ENCODE measurements at places on chromosomes 2 and 18. TPM values are rescaled to one million over a fixed set of nuclear protein-coding genes. Genes with fewer than 3 reads are reported as not detected.
A peak's percentile ranks its signal among the peaks of the same experiment; 100 is the strongest.

DNA sequence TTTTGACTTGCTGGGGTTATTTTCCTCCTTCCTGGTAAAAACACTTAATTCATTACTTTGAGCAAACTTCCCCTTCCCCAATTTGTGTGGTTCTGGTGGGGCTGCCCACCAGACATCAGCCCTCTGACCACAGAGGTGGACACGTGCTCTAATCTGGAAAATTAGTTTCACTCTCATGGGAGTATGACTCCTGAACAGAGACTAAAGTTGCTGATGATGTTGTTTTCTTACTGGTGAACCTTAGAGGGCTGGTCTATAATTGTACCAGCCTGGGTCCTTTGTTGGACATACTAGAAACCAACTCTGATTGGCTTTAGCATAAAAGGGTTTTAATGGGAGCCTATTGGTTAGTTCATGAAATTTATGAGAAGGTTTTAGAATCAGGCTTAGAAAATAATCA lies 54.1 kb upstream of the ACYP2 start:
- no peak overlapping the region for H3K27ac ChIP-seq
- no peak overlapping the region for H3K4me3 ChIP-seq
- no peak for DNase-seq

The HOXD3 gene
- total RNA-seq = 20.4 TPM

GRCh38 chr2:187519419-187520120 lies 34.7 kb downstream of the TFPI start:
- no peak for DNase-seq
- H3K27me3 ChIP-seq = no peaks in the 10 kb centered on the region
- H3K4me3 ChIP-seq = no peak overlapping the region
- H3K27ac ChIP-seq = no peak overlapping the region

DNA sequence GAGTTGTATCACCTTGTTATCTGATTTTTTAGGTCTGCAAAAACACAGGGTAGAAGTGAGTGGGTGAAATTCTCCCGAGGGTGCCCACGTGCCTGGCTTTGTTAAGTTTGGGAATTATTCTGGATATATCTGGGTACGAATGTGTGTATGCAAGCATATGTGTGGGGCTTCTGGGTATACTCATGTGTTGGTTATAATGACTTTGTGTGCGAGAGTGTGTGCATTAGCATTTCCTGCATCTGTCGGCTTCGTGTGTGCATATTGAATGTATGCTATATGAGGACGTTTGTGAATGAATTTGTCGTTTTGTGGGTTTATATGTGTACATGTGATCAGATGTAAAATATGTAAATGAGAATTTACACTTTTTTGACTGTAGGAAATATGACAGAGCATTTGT lies 13.8 kb upstream of the DNAJC27 start:
- H3K27me3 ChIP-seq = no peaks in the 10 kb centered on the region
- no peaks in the 10 kb centered on the region for H3K4me1 ChIP-seq
- H3K27ac ChIP-seq = no peak overlapping the region
- no peak for DNase-seq
- no peaks in the 10 kb centered on the region for H3K36me3 ChIP-seq
- H3K4me3 ChIP-seq = no peak overlapping the region

The SIX2 gene
- not detected for total RNA-seq

DNA sequence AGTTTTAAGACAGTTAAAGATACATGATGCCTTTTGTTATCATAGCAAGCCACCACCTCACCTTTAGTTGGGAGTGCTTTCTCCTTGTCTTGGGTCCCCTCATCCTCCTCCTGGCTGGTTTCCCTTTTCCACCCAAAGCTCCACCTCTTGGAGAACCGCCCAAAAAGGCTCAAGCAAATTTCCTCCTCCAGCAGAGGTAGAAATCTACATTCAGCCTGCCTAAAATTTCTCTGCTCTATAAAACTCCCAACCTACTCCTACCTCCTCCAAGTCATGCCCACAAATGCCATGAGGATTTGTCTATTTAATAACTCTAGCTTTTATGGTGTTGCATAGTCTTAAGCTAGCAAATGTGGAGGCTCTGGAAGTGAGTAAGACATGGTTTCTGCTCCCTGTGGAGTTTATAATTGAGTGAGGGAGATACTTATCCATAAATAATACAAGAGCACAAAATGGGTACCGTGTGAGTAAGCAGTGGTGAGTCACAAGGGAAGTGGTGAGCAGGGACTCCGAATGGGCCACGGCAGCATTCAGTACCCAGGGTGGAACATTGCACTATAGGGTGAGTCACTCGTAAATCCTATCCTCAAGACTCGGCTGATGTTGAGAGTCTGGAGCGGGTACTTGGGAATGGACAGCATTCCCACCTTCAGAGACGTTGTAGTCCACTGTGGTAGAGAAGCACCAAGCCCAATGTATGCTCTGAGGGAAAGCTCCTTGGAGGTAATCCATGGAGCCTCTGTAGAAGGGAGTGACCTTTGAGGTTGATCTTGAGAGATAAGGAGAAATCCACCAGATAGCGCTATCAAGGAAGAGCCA lies 146.3 kb downstream of the RTN4 start:
- no peaks in the 10 kb centered on the region for H3K36me3 ChIP-seq
- H3K4me1 ChIP-seq = no peaks in the 10 kb centered on the region
- peak; percentile 25 for DNase-seq

DNA sequence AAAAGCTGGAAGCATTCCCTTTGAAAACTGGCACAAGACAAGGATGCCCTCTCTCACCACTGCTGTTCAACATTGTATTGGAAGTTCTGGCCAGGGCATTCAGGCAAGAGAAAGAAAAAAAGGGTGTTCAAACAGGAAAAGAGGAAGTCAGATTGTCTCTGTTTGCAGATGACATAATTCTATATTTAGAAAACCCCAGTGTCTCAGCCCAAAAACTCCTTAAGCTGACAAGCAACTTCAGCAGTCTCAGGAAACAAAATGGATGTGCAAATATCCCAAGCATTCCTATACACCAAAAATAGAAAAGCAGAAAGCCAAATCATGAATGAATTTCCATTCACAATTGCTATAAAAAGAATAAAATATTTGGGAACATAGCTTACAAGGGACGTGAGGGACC lies 11.1 kb downstream of the SLC8A1 start:
- H3K27ac ChIP-seq = no peak overlapping the region
- H3K4me1 ChIP-seq = no peaks in the 10 kb centered on the region
- no peak overlapping the region for H3K4me3 ChIP-seq

GRCh38 chr2:196592331-196592910 lies 47.1 kb upstream of the CCDC150 start:
- DNase-seq = no peak
- no peaks in the 10 kb centered on the region for H3K4me1 ChIP-seq
- H3K36me3 ChIP-seq = no peaks in the 10 kb centered on the region
- H3K27me3 ChIP-seq = no peaks in the 10 kb centered on the region
- H3K4me3 ChIP-seq = no peak overlapping the region

The KLHL41 gene
- total RNA-seq = 3.5 TPM

DNA sequence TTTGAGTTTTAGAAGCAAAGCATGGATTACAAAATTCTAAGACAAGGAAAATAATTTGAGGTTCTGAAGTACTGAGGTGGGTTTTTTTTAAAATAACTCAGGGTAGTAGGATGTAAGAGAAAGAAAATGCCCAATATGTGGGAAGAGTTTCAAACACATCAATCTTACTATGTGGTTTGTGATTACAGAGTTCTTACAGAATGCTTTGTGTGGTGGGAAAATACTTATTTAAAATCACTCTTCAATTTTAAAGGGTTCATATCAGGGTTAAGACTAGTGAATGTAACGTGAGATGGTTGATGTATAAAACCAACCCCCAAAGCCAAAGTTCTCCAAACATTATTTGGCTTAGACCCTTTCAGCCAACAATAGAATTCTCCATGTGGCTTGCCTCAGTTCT lies 173.5 kb downstream of the UBE2E3 start:
- no peaks in the 10 kb centered on the region for H3K27me3 ChIP-seq
- H3K4me1 ChIP-seq = no peaks in the 10 kb centered on the region
- DNase-seq = no peak
- H3K36me3 ChIP-seq = no peaks in the 10 kb centered on the region

DNA sequence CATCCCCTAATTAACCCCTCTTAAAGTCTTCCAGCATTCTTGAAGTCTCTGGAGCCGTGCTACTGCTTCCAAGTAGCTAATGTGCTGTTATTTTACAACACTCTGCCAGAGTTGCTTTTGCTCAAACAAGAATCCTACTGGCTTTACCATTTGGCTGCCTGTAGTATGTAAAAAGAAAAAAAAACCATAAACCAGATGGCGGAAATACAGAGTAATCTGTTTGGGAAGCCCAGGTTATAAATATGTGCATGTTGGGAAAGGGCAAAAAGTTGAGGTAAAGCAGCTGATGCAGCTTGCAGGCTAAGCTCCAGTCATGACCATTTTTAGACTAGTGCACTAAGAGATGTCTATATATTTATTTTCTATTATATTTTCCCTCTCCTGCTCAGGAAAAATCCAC lies 313.2 kb upstream of the ETAA1 start:
- no peaks in the 10 kb centered on the region for H3K27me3 ChIP-seq
- no peak overlapping the region for H3K4me3 ChIP-seq
- H3K27ac ChIP-seq = peak overlapping the region; percentile 51

DNA sequence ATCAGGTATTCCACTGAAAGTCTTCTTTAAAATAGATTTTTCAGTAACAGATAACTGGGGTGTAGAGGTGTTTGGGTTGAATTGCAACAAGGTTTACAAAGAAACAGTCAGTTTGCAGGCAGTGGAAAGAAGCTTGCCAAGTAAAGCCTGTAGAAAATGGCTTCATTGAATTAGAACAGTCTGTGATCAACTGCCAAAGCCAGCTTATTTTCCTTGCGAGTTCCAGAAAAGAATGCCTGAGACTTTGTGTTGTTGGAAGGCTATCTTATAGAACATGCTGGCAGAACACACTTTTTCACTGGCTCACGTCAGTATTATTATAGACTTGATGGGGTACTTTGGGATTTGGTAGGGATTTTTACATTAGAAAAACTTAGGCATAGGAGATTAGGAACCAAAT lies 601.0 kb downstream of the XIRP2 start:
- H3K4me1 ChIP-seq = no peaks in the 10 kb centered on the region
- H3K27ac ChIP-seq = no peak overlapping the region
- H3K4me3 ChIP-seq = no peak overlapping the region

The AMER3 gene
- total RNA-seq = 0.21 TPM

The CXCR1 gene
- total RNA-seq = not detected

- H3K36me3 ChIP-seq = no peaks in the 10 kb centered on the region
- DNase-seq = no peak
- no peak overlapping the region for H3K27ac ChIP-seq
Observed at GRCh38 chr18:21636769-21637168, 24.7 kb downstream of the SNRPD1 start.

- H3K4me1 ChIP-seq = peaks cover 12% of the 10 kb centered on the region
- no peak for DNase-seq
- peaks cover 1% of the 10 kb centered on the region for H3K27me3 ChIP-seq
- H3K27ac ChIP-seq = no peak overlapping the region
- H3K36me3 ChIP-seq = no peaks in the 10 kb centered on the region
- H3K4me3 ChIP-seq = no peak overlapping the region
Observed at GRCh38 chr2:218885981-218886947, 5.6 kb downstream of the WNT10A start.

The HOXD1 gene
- total RNA-seq = not detected

DNA sequence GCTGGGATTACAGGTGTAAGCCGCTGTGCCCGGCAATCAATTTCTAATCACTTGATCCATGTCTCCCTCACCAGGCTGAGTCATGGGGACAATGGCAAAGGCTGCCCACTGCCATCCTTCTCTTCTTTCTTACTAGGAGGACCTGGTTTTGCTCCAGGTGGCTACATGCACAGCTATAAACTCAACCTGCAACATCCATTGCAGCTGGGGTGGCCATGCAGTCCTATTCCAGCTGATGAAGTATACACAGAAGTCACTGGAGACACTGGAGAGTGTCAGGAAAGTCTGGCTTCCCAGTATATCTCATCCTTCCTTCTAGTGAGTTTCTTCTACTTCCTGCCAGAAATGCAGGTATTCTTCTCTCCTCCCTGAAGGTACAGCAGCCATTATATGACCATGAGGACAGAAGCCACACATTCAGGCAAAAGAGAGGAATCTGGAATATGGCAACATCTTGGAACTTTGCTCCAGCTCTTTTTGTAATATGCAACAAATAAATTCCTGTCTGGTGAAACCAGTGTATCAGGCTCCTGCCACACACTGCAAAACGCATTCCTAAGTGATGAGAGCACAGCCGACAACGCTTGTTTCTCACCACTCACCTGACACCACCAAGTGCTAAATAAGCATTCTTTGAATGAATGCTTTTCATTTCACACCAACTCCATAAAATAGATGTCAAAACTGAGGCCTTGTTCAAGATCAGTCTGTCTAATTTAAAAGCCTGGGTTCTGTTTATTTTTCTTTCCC lies 32.3 kb downstream of the SCTR start:
- no peak overlapping the region for H3K27ac ChIP-seq
- no peaks in the 10 kb centered on the region for H3K36me3 ChIP-seq
- H3K4me1 ChIP-seq = no peaks in the 10 kb centered on the region
- no peaks in the 10 kb centered on the region for H3K27me3 ChIP-seq
- H3K4me3 ChIP-seq = no peak overlapping the region

The MYL1 gene
- total RNA-seq = 0.48 TPM

GRCh38 chr2:95390272-95390880 lies 12.1 kb upstream of the FAHD2A start:
- no peak overlapping the region for H3K4me3 ChIP-seq
- DNase-seq = no peak
- no peaks in the 10 kb centered on the region for H3K4me1 ChIP-seq
- H3K27ac ChIP-seq = no peak overlapping the region
- no peaks in the 10 kb centered on the region for H3K27me3 ChIP-seq
- H3K36me3 ChIP-seq = no peaks in the 10 kb centered on the region

- H3K27me3 ChIP-seq = no peaks in the 10 kb centered on the region
- H3K27ac ChIP-seq = no peak overlapping the region
- DNase-seq = no peak
- H3K36me3 ChIP-seq = no peaks in the 10 kb centered on the region
Observed at GRCh38 chr2:226891780-226892590, 56.1 kb downstream of the RHBDD1 start.

DNA sequence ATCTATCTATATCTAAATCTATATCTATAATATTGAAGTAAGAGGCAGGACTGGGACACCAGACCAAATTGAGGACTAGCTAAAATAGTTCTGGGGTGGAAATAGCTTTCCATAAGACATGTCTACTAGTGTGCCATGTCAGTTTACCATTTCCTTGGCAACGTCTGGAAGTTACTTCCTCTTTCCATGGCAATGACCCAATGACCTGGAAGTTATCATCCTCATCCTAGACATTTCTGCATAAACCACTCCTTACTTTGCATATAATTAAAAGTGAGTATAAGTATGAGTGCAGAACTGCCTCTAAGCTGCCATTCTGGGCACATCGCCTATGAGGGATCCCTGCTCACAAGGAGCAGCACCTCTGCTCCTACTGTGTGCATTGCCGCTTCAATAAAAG lies 734.0 kb upstream of the GCFC2 start:
- no peak overlapping the region for H3K4me3 ChIP-seq
- H3K4me1 ChIP-seq = no peaks in the 10 kb centered on the region
- no peak overlapping the region for H3K27ac ChIP-seq
- DNase-seq = no peak
